ENCODE measurements at places on chromosomes 11 and 22.

DNA sequence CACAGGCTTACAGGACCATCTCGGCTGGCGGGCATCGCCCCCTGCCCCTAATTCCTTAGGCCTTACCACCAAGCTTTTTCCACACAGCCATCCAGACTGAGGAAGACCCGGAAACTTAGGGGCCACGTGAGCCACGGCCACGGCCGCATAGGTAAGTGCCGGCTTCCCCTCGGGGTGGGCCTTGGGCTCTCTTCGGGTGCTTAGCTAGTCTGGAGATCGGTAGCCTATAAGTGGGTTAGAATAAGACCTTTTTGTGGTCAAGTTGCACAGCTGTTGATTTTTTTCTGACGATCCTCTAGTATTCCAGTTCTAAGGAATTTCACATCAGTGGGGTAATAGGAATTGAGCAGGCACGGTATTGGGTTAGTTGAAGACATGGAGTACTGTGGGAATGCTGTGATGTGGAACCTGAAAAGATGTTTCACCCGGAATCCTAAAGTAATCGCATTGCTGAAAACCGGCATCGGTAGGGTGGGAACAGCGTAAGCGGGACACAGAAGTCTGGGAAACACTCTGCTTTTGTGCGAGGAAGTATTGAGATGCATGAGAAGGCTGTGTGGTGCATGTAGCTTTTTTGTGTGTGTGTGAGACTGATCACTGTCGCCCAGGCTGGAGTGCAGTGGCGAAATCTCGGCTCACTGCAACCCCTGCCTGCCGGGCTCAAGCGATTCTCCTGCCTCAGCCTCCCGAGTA, 669 bp downstream of the RPL27A start:
- DNase-seq: no peak

GRCh38 chr11:60370811-60371298, 7.5 kb upstream of the MS4A7 start:
- no peak for DNase-seq

- no peak for DNase-seq
Measured at GRCh38 chr22:50131894-50132293, 38.6 kb upstream of the PANX2 start.

GRCh38 chr22:44595841-44596341, 97.9 kb upstream of the RTL6 start:
- no peak for DNase-seq

GRCh38 chr22:27022896-27023361, 365.5 kb downstream of the MIAT start:
- no peak for DNase-seq

DNA sequence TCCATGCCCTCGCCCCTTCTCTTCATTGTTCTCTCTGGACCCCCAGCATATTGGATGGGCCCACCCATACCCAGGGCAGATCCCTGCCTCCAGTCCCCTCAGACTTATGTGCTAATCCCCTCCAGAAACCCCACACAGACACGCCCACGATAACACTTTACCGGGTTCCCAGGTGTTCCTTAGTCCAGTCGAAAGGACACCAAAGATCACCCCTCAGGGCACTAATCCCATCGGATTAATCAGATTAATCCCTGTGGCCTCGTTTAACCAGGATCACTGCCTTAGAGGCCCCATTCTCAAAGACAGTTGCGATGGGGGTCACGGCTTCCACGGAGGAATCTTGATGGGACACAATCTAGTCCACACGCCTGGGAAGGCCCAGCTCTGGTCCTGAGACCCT, 80.8 kb downstream of the SHANK2 start:
- DNase-seq: no peak

- DNase-seq: no peak
Measured at GRCh38 chr22:34427436-34427835, 507.2 kb upstream of the LARGE1 start.

DNA sequence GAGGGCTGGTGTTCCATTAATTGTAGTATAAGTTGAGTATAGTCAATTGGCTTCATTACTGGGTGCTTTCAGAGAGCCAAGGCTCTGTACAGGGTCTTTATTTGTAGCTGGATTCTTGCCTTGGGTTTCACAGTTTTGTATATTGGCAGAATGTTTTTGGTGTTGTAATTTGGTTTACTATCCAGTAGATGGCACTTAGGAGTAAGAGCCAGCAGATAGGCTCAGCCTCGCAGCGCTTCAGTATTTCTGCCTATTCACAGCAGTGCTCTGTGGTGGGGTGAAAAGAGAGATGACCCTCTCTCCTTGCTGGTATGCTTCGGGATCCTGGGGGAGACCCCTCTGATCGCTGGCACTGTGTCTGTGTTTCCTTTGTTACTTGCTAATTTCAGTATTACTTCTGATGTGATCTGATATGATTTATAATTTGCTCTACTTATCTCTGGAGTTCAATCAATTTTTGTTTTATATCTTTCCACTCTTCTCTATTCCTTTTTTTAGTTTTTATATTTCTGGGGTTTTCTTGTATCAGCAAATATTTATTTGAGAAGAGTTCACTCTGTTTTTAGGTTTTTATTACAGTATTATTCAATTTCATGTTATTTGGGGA, 52.2 kb downstream of the ANO5 start:
- no peak for DNase-seq

- no peak for DNase-seq
Measured at GRCh38 chr22:37068859-37069258, 17.3 kb downstream of the KCTD17 start.

GRCh38 chr11:94855666-94856065, 87.5 kb downstream of the AMOTL1 start:
- no peak for DNase-seq

DNA sequence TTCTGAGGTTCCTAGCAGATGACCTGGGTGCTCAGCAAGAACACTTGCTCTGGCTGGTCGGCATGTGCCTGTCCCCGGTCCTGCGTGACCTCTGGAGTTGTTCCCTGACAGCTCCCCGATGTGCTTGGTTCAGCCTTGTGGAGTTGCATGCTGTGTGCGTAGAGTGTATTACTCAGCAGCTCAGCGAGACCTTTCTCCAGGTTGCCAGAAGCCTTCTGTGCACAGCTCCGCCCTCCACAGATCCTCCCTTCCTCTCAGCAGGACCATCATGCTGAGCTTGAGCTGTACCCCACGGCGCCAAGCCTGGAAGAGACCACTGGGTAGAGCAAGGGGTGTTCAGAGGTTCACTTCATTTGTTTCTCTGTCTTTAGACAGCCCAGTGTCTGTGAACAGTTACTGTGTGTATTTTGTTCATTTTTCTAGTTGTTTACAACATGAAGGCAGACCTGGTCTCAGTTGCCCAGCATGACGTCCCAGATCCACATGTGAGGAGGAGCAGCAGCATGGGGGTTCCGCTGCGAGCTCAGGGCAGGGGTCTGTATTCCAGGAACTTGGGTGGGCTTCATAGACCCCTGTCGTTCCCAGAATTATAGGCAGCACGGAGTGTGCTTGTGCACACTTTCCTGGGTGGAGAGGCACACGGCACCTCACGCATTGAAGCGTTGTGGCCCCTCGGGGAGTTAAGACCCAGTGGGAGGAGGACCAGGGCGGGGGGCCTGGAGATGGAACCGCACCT, 148.6 kb downstream of the IGLL1 start:
- no peak for DNase-seq

GRCh38 chr22:32590556-32590955, 115.9 kb downstream of the FBXO7 start:
- DNase-seq: no peak

GRCh38 chr22:48478124-48478523, 1349.5 kb downstream of the BRD1 start:
- no peak for DNase-seq

DNA sequence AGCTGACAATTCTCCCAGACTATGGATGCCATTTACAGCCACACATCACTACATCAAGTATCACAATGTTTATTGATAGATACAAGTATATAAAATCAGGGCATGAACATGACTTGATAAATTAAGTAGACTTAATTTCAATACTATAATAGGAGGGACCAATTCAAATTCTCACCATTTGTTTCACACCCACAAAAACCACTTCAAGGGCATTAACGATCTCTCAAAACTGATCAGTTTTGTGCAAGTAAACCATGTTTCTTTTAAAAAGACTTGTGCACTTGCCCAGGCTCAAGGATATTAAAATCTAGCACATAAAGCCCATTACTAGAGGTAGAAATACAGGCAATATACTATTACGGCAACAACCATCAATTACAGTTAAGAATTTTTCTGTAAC, 11.7 kb downstream of the EIF4G2 start:
- no peak for DNase-seq

GRCh38 chr22:22863001-22863400, 24.6 kb upstream of the IGLL5 start:
- DNase-seq: no peak

GRCh38 chr11:130420478-130421198, 7.8 kb downstream of the ADAMTS8 start:
- no peak for DNase-seq

DNA sequence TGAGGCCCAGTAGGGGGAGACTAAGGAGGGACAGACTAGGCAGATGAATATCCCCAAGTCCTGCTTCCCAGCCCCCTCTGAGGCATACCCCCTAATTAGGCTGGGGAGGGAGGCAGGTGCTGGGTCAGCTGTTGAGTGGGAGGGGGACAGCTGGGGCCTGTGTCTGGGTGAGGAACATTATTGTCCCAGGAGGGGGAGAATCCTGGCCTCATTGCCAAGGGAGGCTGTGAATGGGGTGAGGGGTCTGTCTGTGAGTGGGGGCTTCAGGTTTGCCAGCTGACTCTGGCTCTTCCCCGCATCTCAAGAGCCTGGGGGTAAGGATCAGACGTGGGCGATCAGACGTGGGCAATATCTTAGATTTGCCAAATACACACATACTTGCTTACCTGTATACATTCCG, 2.1 kb downstream of the INPPL1 start:
- DNase-seq: no peak

DNA sequence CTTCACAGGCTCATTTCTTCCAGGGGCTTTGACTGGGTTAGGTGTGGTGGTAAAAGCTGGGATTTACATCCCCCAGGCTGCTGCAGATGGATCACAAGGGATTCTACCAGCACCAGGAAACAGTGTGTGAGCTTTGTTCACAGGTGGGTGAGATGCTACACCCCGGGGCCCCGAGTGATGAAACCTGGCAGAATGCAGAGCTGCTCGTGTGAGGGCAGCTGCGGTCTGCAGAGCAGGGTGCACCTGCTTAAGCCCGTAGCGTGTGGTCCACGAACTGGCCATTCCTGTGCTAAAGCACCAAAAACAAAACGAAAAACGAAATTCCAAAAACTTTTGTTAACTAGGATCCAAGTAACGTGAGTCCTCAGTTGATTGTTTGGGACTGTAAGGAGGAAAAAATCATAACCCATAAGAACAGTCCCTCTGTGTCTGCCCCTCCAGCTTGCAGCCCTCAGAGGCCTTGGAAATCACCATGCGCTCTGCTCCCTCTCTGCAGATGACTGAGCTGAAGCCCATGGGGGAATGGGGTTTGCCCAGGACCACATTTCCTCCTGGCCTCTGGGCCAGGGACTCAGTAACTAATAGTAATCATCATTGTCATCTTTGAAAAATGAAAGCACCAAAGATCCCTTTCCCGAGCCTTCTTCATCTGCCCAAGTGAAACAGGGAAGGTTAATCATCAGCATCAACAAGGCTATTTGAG, 24.6 kb downstream of the ELF5 start:
- DNase-seq: no peak

DNA sequence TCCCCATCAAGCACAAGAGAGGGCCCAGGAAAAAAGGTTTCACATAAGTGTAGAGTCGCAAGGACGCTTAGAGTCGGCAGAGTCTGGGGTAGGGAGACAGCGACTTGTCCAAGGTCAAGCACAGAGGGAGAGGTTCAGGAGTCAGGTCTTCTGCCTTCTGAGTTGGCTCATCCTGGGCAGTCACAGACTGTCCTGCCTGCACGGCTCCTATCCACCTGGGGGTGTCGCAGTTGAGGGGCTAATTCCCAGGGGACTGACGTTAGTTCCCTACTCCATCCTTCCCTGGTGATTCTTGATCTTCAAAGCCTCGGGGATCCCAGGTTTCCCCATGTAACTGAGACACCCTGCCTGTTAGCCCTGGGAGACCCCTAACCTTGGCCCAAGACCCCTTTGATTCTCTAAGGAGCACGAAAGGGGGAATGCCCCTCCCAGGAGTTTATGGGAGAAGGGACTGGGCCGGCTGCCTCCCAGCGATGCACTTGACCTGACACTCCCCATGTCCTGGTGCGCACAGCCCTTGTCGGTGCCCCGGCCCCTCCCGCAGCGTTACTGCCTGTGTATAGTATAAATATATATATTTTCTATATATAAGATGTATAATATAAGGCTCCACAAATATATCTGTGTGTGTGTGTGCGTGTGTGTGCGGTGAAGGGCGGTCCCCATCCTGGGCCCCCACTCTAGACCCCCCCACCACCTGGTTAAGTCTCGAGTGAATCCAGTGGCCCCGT, 14.7 kb upstream of the TAB1 start:
- no peak for DNase-seq

DNA sequence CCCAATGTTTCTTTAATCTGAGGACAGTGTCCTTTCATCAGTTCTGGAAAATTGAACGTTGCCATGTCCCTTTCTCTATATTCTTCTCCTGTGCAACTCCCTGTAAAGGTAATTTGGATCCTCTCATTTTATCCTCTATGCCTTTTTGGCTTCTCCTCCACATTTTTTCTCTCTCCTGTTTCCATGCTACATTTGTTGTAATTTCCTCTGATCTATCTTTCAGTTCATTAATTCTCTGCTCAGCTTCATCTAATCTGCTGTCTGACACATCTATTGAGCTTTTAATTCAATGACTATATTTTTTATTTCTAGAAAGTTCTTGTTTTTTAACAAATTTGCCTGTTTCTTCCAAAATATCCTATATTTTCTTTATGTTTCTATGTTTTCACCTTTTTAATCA, 59.3 kb downstream of the RPUSD4 start:
- DNase-seq: no peak

DNA sequence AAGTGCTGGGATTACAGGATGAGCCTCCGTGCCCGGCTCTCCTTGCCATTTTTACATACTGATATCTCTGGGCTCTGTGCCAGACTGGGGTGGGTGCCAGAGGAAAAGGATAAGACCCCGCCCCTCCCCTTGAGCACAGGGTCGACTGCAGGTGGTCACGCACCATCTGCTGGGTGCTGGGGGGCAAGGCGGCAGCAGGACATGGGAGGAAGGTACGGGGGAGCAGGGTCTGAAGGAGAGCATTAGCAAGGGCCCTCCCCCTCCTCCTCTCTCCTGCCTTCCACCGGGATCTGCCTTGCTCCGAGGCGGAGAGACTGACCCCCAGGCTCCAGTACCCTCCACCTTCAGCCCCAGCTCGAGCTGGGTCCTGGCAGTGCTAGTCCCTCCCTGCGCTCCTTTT, 9.7 kb upstream of the PGA3 start:
- no peak for DNase-seq

- DNase-seq: no peak
Measured at GRCh38 chr22:39839204-39839603, 54.4 kb downstream of the ENTHD1 start.

- no peak for DNase-seq
Measured at GRCh38 chr11:1225386-1226225, 2.7 kb downstream of the MUC5B start.

GRCh38 chr22:49961005-49961600, 531 bp downstream of the PIM3 start:
- no peak for DNase-seq

- DNase-seq: no peak
Measured at GRCh38 chr11:70528794-70529580, 130.7 kb downstream of the CTTN start.

Measured in esophagus squamous epithelium (tissue), 5 donors.